Suppressor macrophage (primary cell): ENCODE measurements at places on chromosomes 12 and 14.

DNA sequence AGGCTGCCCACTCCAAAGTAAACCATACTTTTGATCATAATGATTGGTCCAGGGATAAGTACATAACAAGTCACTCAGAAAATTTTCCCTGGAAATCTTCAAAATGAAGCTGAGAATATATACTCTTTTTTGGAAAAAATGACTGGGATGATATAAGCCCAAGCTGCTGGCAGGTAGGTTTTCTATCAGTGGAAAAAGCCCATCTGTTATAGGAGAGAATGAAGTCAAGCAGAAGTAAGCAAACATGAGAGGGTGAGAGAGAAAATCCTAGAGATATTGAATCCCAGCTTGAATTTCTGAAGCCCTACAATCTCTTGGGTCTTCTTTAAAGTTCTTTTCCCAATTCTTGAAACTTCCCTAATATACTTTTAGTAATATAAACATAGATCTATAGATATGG lies 37.3 kb upstream of the ZDHHC17 start:
- no peak for DNase-seq

DNA sequence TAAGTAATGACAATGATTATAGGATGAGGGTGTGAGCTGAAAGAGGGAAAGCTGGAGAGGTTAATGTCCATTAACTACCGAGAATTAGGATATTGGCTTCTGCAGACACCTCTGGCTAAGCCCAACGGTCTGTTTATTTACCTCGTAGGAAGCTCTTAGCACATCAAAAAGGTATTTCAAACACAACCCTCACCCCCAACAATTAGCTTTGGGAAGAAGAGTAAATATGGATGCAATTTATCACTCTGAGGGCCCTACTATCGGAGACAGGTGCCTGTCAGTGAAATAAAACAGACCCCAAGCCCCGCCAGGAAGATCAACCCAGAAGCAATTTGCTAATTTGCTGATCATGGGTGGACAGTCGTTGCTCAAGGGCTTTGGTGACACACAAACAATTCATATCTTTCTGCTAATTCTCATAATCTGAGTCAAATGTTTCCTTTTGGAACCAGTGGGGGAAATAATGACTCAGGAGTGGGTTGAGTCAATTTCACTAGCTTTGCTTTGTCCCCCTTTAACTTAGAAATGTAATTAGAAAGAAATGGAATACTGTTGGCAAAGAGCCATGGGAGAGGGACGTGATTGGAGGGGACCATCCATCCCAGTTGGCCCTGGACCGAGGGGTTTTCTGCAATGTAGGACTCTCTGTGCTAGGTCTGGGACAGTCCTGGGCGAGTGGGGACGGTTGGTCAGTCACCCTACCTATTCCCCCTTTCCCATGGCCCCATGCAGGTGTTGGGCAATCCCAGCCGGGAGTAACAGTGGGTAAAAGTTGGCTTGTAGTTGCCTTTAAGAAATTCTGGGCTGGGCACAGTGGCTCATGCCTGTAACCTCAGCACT lies 99.1 kb upstream of the MED13L start:
- no peak for DNase-seq

DNA sequence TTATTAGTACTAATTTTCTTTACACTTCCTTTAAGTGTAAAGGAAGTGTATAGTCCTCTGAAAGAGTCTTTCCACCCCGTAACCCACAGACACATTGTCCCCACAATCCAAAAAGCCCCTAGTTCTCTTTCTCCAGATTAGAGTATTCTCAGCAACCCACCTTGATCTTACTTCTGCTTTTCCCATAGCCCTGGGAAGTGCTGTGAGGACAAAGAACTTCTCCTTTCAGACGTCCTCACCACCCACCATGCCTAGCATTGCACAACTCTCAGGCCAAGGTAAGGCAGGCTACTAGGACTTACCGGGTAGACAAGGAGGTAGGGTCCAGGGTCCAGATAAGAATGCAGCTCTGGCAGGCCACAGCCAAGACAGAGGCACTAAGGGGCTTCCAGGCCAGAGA lies 7.4 kb downstream of the AAAS start:
- peak; percentile 62 for DNase-seq

DNA sequence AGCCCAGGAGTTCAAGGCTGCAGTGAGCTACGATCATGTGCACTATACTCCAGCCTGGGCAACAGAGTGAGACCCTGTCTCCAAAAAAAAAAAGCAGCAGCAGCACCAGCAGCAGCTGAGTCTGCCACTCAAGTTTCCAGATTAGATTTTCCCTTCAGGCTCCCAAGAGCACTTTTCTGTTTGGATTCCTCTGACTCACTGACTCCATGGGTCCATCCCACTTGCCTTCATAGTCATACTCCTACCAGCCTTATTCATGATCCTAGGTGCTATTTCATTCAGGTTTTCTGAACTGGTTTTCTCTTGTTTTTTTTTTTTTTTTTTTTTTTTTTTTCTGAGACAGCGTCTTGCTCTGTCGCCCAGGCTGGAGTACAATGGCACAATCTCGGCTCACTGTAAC lies 6.8 kb upstream of the TWF1 start:
- DNase-seq = no peak

DNA sequence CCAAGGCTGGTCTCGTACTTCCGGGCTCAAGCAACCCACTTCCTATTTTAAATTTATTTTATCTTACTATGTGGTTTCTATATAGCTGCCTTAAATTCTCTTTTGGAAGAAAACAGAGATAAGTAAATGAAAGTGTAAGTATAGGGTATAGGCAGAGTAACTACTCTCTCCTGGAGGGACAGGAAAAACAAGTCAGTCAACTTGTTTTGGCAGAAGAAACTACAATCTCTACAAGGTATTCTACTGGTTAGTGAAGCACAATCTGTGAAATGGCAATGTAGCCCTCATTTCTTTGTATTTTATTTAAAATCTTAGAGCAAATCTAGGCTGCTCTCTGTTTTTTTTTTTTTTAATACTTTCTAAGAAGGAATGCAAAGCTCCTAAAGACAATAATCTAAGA lies 55.4 kb downstream of the UBR7 start:
- no peak for DNase-seq

DNA sequence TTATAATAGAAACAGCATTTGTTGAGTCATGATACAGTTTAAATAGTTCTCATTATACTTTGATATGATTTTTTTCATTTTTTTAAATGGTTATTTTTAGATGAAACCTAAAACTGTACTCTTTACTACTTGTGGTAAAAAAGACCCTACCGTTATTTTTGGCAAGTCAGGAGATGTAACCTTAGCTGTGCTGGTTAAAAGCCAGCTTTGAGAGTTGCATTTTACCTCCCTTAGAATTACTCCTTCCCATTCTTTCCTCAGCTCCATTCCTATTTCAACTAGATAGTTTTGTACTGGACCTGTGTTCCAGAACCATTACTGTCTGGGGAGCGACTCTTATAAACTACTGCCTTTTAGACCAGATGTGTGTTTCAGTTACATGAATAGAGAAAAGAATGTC lies 92.0 kb downstream of the RAD51B start:
- no peak for DNase-seq

DNA sequence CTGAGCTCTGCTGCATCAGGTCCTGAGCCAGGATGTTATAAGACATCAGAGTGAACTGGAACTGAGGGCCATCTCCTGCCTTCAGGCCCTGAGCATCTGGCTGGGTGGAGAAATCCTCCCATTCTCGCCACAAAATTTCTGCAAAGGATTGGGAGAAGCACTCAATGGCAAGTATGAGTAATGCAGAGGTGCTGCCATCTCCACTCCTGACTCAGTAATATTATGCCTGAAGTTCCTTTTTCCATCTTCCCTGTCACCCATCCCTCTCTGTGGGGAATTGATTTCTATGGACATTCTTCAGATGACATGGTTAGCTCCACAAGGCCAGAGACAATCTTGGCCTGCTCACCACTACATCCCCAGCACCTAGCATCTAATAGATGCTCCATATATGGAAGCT lies 4.7 kb downstream of the ANGEL1 start:
- DNase-seq = peak; percentile 41

GRCh38 chr14:61897300-61897699 lies 135.1 kb downstream of the SNAPC1 start:
- DNase-seq = no peak

GRCh38 chr12:40331886-40332285 lies 107.1 kb downstream of the LRRK2 start:
- no peak for DNase-seq

- DNase-seq = no peak
Observed at GRCh38 chr12:107221913-107222312, 128.6 kb upstream of the CRY1 start.

DNA sequence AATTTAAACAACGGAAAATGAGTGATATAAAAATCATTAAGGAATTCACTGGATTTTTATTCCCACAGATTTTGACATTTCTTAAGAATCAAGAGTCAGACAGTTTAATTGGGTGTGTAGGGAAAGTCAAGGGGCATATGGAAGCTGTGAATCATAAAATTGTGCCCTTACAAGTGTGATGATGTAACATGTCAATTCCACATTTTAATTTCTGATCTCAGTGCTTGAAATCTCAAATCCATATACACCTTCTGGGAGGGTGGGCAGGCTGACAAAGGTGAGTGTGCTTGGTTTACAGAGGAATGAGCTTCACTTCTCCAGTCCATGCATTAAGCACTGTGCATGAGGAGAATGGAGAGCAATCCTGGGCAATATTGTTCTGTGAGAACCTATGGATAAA lies 1.0 kb upstream of the KRT6A start:
- DNase-seq = no peak

DNA sequence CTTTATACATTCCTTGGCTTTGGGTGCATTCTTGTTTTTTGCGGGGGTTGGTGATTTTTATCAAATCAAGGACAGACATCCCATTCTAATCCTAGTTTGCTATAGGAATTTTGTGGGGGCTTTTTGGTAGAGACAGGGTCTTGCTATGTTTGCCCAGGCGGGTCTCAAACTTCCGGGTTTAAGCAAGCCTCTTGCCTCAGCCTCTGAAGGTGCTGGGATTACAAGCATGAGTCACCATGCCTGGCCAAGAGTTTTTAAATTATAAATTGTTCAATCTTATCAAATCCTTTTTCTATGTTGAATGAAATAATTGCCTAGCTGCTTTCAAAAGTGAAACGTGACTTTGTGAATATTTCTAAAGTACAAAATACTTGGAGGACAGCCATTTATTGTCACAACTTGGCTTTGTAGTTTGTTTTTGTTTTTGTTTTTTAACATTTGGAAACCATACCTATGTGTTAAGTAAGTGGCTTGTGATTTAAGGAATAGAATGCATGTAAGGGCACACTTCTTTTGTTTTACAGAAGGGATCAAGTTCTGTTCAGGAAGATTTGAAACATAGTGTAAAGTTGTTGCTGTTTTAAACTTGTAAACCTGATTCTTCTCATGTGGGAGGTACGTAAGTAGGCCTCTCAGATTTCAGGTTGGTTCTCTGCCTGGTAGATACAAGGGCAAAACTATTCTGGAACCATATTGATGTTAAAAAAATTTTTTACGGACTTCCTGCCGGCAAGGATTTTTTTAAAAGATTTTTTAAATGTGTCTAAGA lies 13.4 kb downstream of the MARK3 start:
- no peak for DNase-seq

DNA sequence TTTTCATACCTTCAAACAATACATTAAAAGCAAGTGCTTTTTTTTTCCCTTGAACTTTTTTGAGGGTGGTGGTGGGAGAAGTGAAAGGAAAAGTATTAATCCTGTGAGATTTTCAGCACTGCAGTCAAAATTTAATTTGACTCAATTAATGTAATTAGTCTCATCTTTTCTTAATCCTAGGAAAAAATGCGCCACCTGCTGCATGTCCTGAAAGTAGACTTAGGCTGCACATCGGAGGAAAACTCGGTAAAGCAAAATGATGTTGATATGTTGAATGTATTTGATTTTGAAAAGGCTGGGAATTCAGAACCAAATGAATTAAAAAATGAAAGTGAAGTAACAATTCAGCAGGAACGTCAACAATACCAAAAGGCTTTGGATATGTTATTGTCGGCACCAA lies 52.2 kb downstream of the SPATA7 start:
- peak; percentile 10 for DNase-seq

DNA sequence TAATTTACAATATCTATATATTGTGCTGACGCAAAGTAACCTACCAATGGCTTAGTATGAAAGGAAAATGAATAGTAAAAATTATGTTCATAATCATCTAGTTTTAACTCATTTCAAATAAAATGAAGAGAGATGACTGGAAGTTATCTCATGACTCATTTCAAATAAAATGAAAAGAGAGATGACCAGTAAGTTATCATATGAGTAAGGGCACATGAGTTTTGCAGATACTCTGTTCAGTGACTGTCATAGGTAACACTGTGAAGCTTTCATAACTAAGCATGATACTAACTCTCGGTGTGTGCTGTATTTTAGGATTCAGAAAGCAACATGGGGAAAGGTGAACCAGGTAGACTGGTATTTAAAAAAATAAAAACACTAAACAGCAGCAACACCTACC lies 364.5 kb upstream of the DIO2 start:
- DNase-seq = no peak

DNA sequence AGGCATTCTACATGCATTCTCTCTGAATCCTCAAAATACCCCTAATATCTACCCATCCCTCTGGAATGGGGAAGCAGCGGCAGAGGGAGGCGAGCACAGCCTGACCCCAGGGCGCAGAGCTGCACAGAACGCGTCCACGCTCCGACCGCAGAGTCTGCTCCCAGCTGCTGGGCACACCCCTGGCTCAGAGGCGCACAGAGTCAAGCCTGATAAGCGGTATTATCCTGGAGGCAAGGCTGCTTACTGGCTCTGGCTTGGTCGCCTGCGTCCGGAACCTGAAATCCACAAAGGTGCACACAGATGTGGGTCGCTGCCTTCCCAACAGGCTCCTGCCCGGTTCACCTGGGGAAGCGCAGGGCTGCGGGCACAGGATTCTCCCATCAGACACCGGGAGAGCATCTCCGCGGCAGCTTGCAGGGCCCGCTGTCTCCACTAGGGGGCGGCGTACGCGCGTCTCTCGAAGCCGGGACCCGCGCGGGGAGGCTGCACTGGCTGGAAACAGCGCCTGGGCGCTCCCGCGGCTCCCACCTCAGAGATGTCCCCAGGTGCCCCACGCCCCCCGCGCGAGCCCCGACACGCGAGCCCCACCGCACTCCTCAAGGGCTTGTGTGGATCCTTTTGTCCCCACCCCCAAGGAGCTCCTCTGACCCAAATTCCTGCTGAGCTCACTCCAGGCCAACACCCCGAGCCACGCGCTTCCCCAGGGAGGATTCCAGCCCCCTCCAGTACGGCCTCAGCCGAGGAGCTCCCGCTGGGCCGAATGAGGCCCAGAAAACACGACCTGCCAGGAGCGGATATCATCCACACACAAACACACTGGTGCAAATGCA lies 120.1 kb upstream of the FZD10 start:
- DNase-seq = peak; percentile 22

- DNase-seq = no peak
Observed at GRCh38 chr12:77768558-77768957, 62.1 kb upstream of the NAV3 start.
